ENCODE measurements at places on chromosomes 16 and 17. TPM values are rescaled to one million over a fixed set of nuclear protein-coding genes. Genes with fewer than 3 reads are reported as not detected.
A peak's percentile ranks its signal among the peaks of the same experiment; 100 is the strongest.

GRCh38 chr17:14323522-14323981 is 22.7 kb downstream of the HS3ST3B1 start:
- H3K4me3 ChIP-seq, result no peak overlapping the region
- no peak for DNase-seq
- peaks cover 35% of the 10 kb centered on the region for H3K4me1 ChIP-seq

- no peaks in the 10 kb centered on the region for H3K4me1 ChIP-seq
- H3K27ac ChIP-seq, result no peak overlapping the region
- H3K4me3 ChIP-seq, result no peak overlapping the region
Measured at GRCh38 chr17:79850571-79851460, 11.6 kb upstream of the CBX4 start.

- DNase-seq, result no peak
- H3K27me3 ChIP-seq, result no peaks in the 10 kb centered on the region
- H3K4me1 ChIP-seq, result peaks cover 3% of the 10 kb centered on the region
- H3K27ac ChIP-seq, result no peak overlapping the region
- H3K36me3 ChIP-seq, result no peaks in the 10 kb centered on the region
- H3K4me3 ChIP-seq, result no peak overlapping the region
Measured at GRCh38 chr17:9244066-9245052, 223.0 kb downstream of the NTN1 start.

- no peaks in the 10 kb centered on the region for H3K27me3 ChIP-seq
- no peak overlapping the region for H3K4me3 ChIP-seq
- no peak overlapping the region for H3K27ac ChIP-seq
- no peak for DNase-seq
- H3K4me1 ChIP-seq, result no peaks in the 10 kb centered on the region
Measured at GRCh38 chr16:78988361-78988969, 612.1 kb downstream of the MAF start.

DNA sequence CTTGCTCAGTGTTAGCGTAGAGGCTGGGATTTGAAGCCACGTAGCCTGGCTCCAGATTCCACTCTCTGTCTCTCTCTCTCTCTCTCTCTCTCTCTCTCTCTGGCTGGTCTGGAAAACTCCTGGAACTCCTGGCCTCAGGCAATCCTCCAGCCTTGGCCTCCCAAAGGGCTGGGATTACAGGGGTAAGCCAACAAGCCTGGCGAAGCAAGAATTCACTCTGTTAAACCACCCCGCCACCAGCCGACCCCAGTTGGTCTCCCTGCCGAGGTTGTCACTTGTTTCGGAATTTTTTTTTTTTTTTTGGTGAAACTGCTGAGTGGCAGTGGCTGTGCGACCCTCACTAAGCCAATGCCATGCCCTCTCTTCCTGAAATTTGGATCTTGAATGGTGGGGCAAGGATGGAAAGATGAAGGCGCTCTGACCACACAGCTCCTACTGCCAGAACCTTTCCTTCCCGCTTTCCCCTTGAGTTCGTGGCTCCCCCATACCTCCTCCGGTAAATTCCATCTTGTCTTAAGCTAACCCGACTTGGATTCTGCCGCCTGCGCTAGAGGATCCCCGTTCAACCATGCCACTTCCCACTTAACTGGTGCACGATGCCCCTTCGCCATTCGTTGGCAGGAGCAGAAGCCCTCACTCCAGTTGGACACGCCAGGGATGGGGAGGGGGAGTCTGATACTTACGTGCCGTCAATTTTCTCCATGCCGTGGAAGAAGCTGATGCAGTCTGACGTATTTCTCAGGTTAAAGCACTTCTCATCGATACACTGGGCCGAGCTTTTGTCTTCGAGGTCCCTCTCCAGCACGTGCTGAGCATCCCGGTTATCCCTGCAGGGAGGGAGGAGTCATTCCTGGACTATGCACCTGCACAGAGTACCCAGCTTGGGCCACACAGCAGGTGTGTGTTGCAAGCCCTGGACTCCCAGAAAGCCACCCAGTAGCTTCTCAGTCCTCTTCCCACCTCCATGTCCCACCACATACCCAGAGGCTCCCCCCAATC is 13.1 kb downstream of the TEKT5 start:
- H3K27me3 ChIP-seq, result no peaks in the 10 kb centered on the region
- H3K4me1 ChIP-seq, result no peaks in the 10 kb centered on the region
- H3K4me3 ChIP-seq, result no peak overlapping the region
- no peaks in the 10 kb centered on the region for H3K36me3 ChIP-seq
- no peak for DNase-seq
- no peak overlapping the region for H3K27ac ChIP-seq

DNA sequence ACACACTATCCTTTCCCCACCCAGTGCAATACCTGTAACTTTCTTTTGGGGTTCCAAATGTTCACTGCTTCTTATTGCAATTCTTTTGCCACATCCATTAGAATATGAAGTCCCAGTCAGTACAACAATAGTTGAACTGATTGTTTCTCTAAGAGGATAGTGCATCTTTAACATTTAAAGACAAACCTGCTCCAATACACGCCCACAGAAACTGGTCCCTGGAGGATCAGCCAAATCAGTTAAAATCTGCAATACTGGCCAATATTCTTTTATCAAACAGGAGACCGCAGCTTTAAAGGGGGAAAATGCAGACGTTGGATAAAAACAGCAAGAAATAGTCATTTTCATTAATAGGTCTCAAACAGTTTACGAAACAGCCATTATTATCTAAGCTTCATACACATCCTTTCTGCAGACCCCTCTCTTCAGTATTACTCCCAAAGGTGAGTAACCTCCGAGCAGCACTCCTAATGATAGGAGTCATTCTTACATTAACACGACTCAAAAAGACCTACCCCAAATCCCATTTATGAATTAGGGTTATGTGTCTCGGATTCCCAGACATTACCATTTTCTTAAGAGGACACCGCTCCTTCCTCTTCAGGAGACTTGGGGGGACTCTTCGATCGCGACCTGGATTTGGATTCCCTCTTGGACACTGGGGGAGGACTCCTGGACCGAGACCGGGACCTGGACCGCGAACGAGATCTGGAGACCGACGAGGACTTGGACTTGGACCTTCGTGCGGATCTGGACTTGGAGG is 1.4 kb downstream of the SRSF2 start:
- H3K27ac ChIP-seq, result peak overlapping the region; percentile 96
- H3K4me3 ChIP-seq, result peak overlapping the region; percentile 97
- H3K4me1 ChIP-seq, result peaks cover 52% of the 10 kb centered on the region
- H3K27me3 ChIP-seq, result no peaks in the 10 kb centered on the region

- no peaks in the 10 kb centered on the region for H3K4me1 ChIP-seq
- no peak overlapping the region for H3K27ac ChIP-seq
- no peak overlapping the region for H3K4me3 ChIP-seq
- no peak for DNase-seq
Measured at GRCh38 chr17:61425682-61426481, 26.2 kb downstream of the TBX2 start.

CD300H gene
- total RNA-seq, result not detected

FZD2 gene
- not detected for total RNA-seq

CLDN9 gene
- total RNA-seq, result 0.15 TPM

CMTM2 gene
- total RNA-seq, result 1.5 TPM

EFCAB3 gene
- total RNA-seq, result not detected

Measured in naive thymus-derived CD4-positive, alpha-beta T cell (primary cell).